ENCODE measurements at places on chromosomes 5 and 9.
A peak's percentile ranks its signal among the peaks of the same experiment; 100 is the strongest.

GRCh38 chr5:33649549-33650482 is 209.1 kb downstream of the TARS1 start:
- DNase-seq, result peak; percentile 50

DNA sequence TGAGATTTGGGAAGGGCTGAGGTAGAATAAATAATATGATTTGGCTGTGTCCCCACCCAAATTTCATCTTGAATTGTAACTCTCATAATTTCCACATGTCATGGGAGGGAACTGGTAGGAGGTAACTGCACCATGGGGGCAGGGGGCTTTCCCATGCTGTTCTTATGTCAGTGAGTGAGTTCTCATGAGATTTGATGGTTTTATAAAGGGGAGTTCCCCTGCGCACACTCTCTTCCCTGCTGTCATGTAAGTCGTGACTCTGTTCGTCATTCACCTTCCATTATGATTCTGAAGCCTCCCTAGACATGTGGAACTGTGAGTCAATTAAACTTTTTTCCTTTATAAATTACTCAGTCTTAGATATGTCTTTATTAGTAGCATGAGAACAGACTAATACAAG is 115.5 kb upstream of the STARD4 start:
- no peak for DNase-seq

DNA sequence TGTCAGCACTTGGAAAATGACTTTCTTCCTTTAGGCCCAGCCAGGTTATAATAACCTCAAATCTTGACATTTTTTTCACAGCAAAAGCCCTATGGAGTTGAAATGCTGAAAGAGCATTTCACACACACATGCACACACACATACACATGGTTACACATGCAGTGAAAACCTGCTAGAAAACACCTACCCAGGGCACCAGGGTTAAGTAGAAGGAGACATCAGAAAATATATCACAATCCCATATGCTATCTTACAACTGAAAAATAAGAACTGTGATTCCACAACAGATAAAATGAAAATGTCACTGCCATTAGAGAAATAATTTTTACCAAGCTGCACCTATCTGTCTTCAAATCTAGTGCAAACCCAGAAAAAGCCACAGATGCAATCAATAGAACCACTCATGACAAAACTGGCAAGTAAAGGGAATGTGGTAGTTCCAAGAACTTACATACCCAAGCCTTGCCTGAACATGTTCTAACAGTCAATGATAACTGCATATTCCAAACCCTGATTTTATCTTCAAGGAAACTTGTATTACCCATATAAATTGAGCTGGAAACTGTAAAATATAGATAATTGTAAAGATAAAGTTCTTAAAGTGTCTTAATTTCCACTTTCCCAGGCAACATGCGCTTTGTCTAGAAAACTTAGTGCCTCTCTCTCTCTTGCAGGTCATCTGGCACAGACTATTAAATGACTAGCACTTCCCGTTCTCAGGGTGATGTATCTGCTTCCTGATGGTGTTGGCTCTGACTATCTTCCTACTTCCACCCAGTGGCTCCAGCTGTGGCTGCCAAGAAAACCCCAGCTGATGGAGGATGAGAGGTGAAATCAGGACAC is 250.2 kb upstream of the PTGER4 start:
- no peak for DNase-seq

GRCh38 chr5:175657593-175658271 is at the start of gene HRH2:
HRH2 (plus strand) TSS chr5:175658071; CDS start chr5:175683234, 25,163 bp downstream.
- DNase-seq, result no peak

DNA sequence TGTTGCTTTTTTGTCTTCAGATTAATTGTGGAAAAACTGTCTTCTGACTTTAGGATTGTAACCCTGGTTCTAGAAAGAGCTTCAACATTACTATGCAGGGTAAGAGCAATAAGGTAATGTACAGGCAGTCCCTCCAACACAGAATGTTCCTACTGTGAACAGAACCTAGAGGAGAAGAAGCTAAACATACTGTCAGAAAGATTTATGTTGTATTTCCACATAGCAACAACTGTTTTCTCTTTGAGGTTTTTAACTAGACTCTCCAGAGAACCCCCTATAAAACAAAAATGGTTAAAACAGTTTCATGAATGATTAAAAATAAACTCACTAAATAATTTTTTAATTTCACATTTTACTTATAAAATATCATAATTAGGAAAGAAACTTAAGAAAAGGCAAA is 64.3 kb upstream of the NAA35 start:
- no peak for DNase-seq

DNA sequence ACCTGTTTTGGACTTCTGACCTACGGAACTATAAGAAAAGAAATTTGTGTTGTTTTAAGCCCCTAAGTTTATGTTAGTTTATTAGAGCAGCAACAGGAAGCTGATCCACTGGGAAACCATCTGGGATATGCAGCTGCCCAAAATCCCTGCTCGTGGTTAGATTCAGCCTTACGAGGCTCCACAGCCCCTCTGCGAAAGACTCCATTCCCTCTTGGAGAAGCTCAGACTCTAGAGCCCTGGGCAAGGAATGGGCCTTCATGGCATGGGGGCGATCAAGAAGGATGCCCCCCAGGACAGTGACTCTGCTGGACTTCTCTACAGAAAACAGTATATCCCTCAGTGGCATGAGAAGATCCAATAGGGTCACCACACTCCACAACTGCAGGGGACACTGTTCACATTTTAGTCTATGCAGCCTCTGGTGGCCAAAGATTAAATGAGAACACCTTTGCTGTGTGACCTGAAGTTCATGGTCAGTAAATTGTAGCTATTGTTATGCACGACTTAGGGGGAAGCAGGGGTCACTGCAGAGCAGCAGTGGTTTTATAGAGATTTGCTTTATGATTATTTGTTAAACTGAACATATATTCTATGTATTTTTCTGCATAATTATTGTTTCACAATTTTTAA is 21.1 kb downstream of the IRF1 start:
- no peak for DNase-seq

- DNase-seq, result no peak
Observed at GRCh38 chr5:83731638-83732037, 11.0 kb upstream of the HAPLN1 start.

- DNase-seq, result no peak
Observed at GRCh38 chr5:63820577-63820976, 141.7 kb downstream of the HTR1A start.

DNA sequence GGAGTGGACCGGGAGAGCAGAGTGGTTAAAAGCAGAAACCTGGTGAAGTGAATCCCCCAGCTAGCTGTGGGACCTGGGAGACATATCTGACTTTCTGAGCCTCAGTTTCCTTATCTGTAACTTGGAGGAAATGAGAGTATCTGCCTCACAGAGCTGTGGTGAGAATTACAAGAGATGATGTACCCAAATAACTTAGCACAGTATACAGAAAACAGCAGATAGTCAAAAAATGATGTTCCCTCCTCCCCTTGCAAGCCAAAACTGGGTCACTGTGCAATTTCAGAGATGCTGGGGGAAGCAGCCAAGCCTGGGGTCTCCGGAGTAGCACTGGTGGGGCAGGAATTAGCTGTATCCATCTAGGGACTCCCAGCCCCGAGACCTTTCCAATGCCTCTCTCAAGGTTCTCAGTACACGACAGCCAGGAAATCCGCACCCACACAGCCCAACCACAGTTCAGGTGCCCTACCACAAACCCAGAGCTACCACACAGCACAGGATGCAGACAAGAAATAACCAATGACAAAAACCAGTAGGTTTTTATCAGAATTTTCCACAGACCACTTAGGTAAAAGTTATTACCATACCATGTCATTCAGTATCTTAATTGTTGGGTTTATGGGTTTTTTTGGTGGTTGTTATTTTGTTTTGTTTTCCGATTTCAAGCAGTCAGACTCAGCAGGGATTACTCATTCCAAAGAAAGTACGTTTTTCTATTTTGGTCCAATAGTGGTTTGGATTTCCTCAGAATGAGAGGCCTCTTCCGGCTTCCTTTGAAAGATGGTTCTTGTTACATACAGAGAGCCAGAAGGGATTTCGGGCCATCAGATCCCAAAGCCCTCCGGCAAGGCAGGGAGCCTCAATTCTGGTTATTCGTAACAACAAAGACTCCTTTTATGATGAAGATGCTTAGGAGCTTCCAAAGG is 4.9 kb upstream of the HRH2 start:
- DNase-seq, result no peak

DNA sequence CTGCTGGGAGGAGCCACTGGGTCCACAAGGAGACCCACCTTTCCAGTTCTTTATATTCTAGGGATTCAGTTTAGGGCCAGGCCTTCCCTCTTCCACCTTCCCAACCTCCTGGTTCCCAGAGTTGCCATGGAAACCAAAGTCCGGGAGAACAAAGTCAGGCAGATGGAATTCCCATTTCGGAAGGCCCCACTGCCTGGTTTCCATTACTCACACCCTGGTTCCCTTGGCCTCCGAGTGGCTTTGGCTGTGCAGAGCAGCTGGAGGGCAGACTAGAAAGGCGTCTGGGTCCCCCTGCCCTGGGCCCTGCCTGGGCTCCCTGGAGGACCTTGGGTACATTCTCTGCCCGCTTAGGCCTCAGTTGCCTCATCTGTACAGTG is 136.1 kb downstream of the RGS3 start:
- DNase-seq, result peak; percentile 70

GRCh38 chr9:128121466-128121810 is 6.1 kb downstream of the PTGES2 start:
- DNase-seq, result no peak

DNA sequence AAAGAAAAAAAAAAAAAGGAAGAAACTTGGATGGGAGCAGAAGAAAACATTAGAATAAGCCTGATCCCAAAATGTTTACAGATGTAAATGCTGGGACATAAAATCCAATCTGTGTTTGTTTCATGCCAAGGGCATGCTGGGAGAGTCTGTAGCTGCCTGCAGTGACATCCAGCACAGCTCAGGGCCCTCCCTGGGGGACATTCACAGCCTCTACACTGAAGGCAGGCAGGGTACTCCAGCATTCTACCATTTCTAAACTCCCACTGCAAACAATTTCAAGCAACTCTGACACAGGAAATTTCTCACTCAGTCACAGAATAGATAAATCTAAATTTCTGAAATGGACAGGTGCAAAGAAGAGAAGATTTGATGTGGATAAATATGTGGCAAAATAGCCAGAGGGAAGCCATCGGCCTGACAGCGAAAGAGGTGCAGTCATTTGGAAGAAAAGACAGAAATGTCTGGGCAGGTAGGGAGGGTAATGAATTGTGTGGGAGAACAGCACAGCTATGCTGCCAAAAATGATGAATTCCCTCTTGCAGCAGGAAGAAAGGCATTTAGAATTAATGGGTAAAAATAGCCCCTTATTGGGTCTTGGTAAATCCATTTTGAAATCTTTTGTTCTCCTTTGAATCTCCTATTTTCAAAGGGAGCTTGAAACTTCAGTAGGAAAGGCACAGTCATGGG is 199.4 kb downstream of the MED10 start:
- DNase-seq, result no peak

GRCh38 chr5:76477061-76477460 is 74.0 kb downstream of the IQGAP2 start:
- DNase-seq, result no peak

- DNase-seq, result no peak
Observed at GRCh38 chr5:67728326-67728890, 487.1 kb upstream of the PIK3R1 start.

DNA sequence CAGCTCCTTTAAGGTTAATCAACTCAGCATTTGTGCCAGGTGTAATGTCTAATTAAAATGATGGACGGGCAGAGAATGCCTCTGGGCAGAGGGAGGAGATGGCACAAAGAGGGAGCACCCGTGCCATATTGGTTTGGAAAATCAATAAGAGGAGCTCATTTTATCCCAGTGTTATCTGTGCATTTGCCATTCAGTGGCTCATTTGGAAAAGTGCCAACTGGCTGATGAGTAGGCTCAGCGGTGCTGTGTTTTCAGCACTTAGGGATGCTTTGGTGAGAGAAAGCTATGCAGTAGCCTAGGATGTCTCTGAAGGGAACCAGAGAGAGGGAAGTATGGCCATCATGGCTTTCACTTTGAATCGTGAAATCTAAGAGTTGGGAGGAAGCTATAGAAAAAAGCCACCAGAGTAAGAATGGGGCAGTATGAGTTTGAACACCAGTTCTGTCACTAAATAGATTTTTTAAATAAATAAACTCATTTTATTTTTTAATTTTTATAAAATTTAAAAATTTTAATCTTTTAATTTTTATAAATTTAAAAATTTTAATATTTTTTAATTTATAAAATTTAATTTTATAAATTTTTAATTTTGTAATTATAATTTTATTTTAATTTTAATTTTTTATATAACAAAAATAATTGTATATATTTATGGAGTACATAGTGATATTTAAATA is 472.8 kb downstream of the BRINP1 start:
- DNase-seq, result no peak

GRCh38 chr9:91758491-91758981 is 191.5 kb downstream of the ROR2 start:
- DNase-seq, result no peak

- DNase-seq, result no peak
Observed at GRCh38 chr9:16112116-16112515, 559.3 kb downstream of the CCDC171 start.

- no peak for DNase-seq
Observed at GRCh38 chr5:14588758-14589543, 7.4 kb downstream of the OTULINL start.

DNA sequence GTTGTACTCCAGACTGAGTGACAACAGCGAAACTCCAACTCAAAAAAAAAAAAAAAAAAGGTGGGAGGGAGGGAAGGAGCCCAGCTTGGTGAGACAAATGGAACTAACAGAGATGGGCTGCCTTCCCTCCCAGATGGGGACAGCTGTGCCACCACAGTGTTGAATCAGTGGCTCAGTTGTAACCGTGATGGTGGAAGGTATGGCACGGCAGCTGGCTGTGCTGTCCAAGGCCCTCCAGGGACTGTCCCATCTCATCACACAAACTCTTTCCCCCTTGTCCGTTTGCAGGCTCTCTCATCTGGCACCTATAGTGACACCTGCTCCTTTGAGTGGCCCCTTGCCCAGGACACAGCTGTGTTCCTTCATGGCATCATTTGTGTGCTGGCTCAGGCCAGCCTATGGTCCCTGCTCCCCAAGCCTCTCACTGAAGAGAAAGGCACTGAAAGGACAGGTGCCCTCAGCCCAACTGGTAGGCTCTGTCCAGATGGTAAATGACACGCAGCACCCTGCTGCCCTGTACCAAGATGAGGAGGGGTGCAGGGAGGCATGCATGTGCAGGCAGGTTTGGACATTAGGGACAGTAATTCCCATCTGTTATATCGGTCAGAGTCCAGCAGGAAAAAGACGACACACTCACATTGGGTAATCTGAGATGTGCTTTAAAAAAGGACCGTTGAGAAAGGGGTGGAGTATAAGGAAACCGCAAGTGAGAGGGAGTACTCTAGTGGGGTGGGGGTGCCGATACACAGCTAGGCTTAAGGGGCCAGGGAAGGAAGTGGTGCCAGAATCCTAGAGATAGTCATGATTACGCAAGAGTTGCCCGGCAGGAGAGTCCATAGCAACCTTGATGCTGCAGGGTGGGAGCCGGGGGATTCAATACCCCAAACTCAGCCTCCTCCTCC is 4.3 kb downstream of the SMIM33 start:
- DNase-seq, result peak; percentile 68

- no peak for DNase-seq
Observed at GRCh38 chr9:100219347-100219746, 120.3 kb downstream of the INVS start.

GRCh38 chr9:97710356-97711222 is 13.4 kb upstream of the XPA start:
- peak; percentile 37 for DNase-seq

GRCh38 chr5:149605354-149605997 is 24.2 kb downstream of the ARHGEF37 start:
- no peak for DNase-seq

- peak; percentile 16 for DNase-seq
Observed at GRCh38 chr5:168916266-168916665, 337.1 kb upstream of the PANK3 start.

- DNase-seq, result no peak
Observed at GRCh38 chr9:111812337-111812736, 17.6 kb upstream of the SHOC1 start.

- no peak for DNase-seq
Observed at GRCh38 chr5:94976853-94977252, 308.0 kb downstream of the MCTP1 start.

Data from AG09319 (cell line).